Smooth muscle cell of the brain vasculature (primary cell): ENCODE measurements at places on chromosomes 11 and 22.

GRCh38 chr11:70734379-70734778 lies 336.1 kb downstream of the CTTN start:
- no peak for DNase-seq

- no peak for DNase-seq
Measured at GRCh38 chr11:99554232-99554903, 533.6 kb downstream of the CNTN5 start.

DNA sequence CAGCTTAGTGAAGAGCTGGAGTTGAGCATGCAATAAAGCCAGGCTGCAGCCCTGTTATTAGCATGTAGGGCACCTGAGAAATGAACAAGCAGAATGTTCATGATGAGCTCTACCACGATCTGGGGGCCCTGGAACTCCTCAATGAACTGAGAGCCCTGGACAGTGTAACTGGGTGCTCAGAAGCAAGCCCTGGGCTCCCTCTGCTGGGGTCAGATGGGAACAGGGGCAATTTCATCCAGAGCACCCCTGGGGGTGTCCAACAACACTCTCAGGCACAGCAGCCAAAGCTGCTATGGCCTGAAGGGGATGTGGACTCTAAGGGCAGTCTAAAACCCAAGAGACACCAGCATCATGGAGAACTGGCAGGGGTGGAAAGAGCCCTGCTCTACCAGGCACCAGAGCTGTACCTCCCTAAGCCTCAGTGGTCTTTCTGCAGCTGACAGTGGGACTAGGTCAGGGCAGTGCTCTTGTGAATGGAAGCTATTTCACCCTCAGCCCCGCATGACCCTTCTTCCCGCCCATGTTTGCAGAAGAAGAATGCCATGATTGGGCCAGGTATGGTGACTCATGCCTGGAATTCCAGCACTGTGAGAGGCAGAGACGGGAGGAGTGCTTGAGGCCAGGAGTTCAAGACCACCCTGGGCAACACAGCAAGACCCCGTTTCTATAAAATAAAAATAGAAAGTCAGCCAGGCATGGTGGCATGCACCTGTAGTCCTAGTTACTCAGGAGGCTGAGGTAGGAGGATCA lies 28.9 kb downstream of the THOC5 start:
- no peak for DNase-seq

DNA sequence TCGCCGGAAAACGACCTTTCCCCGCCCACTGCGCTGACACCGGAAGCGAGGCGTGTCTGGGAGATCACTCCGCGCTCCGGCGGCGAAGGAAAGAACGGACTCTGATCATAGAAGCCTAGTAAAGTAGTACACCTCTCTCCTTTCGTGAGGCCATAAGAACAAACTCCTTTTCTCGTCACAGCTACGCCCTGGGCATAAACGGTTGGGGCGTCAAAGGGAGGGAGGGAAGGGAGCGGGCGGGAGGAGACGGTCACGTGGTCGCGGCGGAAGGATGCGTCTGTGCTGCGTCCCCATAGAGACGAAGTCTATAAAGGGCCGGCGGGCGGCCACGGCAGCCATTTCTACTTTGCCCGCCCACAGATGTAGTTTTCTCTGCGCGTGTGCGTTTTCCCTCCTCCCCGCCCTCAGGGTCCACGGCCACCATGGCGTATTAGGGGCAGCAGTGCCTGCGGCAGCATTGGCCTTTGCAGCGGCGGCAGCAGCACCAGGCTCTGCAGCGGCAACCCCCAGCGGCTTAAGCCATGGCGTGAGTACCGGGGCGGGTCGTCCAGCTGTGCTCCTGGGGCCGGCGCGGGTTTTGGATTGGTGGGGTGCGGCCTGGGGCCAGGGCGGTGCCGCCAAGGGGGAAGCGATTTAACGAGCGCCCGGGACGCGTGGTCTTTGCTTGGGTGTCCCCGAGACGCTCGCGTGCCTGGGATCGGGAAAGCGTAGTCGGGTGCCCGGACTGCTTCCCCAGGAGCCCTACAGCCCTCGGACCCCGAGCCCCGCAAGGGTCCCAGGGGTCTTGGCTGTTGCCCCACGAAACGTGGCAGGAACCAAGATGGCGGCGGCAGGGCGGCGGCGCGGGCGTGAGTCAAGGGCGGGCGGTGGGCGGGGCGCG lies at the start of gene ATF4:
TSS of gene ATF4 (plus strand) at position 337 of the 880 bp plus-strand sequence. CDS start 884 bp downstream, outside the sequence.
- DNase-seq: peak; percentile 97

- no peak for DNase-seq
Measured at GRCh38 chr11:36313750-36314433, 17.8 kb downstream of the PRR5L start.

GRCh38 chr22:20205964-20206708 lies 55.3 kb upstream of the CCDC188 start:
- peak; percentile 33 for DNase-seq
